Activated naive CD4-positive, alpha-beta T cell treated with Interleukin-2 at 50 U/mL for 16 hours (primary cell): ENCODE measurements at places on chromosomes 2 and 18.

GRCh38 chr18:55106466-55106865 is 147.2 kb upstream of the CCDC68 start:
- DNase-seq: no peak

DNA sequence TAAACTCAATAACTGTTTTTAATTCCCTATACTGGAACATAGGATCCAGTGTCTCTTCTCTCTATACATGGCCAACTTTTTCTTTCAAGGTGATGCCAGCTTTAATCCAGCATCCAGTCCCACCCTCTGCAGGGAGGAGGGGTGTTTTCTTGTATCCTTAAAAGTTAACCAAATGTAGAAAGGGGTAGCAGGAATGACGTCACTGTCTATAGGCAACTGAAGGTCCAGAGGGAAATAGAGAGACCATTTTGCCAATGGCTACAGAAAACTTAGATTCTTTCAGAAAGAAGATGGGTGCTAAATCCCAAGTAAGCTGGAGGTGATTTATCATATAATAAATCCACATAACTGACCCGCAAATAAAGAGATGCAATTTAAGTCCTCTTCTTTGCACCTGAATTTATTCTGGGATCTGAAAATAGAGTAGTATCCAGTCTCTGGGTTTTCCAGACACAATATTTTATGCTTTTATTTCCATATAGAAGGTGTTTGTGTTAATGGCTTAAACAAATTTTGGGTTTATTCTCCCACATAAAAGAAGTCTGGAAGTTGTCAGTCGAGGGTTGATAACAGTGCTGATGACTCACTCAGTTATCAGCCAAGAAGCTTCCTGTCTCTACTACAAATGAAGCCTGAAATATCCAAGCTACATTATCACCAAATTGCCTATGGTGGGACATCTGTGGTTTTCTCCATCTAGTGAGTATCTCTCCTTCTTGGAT is 5.7 kb upstream of the DNER start:
- no peak for DNase-seq

- DNase-seq: no peak
These were observed 59.4 kb upstream of the RAPH1 start for GRCh38 chr2:203594541-203594940.

- DNase-seq: no peak
These were observed 187.4 kb downstream of the PHLPP1 start for GRCh38 chr18:62902776-62903175.

DNA sequence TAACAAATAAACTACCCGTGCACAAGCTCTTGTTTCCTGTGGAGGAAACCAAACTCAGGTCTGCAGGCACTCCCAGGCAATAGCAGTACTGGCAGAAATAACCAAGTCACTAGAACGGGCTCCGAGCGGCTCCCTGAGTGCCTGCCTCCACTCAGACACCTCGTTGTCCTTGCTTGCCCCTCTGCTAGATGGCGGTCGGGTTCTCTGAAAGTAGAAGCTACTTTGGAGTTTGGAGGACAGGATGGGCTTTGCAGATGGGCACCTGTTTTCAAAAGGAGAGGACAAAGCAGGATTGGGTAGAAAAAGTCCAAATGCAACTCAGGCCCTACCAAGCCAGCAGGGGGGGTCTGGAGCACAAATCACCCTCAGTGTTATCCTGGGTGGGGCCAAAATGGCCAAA is 136.4 kb downstream of the LRRC30 start:
- DNase-seq: no peak

- DNase-seq: no peak
These were observed 70.6 kb downstream of the TSN start for GRCh38 chr2:121826036-121826435.

GRCh38 chr18:36333414-36333813 is 35.9 kb downstream of the FHOD3 start:
- DNase-seq: no peak

- DNase-seq: no peak
These were observed 5.5 kb upstream of the ID2 start for GRCh38 chr2:8676191-8676920.

DNA sequence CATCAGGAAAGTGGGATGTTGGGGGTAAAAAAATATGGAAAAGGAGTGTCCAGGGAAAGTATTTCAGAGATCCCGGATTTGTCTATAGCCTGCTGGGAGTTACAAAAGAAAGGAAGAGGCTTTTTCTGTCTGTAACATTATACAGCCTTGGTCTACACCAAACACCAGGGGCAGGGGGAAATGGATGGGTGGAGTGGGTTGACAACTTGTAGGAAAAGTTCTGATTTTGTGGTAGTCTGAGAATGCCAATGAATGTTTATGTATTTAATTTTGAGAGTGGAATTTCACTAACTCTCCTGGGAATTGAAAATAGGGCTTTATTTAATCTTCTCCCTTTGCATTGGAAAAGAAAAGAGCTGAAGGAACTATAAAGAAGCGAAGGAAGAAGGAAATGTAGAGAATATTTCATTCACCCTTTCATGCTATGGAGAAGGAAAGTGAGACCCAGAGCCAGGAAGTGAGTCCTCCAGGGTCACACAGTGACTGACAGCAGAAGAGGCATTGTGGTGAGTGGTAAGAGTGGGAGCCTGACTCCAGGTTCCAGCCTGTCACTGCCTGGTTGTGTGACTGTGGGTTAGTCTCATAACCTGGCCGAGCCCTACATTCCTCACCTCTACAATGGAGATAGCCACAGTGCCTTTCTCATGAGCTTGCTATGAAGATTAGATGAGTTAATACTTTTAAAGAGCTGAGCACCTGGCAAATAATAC is 346.3 kb upstream of the TNP1 start:
- DNase-seq: no peak

- DNase-seq: no peak
These were observed 91.5 kb upstream of the HS6ST1 start for GRCh38 chr2:128410035-128410757.

DNA sequence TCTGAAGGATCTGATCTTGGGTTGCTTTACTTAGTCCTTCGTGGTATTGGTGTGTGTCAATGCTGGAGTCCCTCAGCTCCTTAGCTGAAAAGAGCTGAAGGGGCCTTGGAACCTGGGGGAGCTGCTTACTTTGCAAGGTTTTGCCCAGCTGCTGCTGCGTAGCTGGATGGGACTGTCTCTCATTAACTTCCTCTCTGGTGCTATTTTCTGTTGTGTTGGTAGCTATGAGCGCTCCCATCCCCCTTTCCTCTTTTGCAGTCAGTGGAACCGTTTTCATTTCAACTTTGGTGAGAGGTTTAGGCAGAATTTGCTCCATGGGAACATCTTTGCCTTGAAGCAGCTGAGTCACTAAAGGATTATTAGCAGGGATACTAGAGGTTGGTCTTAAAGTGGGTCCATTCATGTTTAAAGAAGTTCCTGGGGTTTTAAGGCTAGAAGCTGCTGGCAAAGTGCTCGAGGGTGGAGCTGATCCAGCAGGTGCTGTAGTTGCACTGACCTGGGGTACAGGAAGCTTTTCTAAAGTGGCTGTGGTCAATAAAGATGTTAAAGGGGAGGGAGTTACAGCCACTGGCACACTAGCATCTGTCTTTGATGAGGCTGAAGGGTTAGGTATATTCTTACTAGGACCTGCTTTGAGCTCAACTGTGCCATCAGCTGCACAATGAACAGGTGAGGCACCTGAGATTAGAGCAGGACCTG is 69.9 kb upstream of the DTNB start:
- no peak for DNase-seq

- DNase-seq: no peak
These were observed 80.3 kb upstream of the TAF1B start for GRCh38 chr2:9762941-9763340.

DNA sequence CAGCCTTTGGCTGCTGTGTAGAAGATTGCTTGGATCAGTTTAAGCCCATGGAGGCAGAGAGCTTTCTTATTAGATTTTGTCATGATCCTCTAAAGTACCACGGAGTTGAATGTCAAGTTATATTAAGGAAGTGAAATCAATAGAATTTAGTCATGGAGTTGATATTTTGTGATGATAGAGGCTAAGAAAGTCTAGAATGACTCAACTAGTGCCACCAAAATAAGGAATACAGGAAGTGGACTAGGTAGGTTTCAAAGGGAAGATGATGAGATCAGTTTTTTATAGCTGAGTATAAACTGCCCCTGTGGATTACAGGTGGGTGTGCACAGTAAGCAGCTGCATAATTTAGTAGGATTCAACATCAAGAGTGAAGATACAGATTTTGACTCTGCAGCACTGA is 25.2 kb downstream of the FBXO36 start:
- no peak for DNase-seq

DNA sequence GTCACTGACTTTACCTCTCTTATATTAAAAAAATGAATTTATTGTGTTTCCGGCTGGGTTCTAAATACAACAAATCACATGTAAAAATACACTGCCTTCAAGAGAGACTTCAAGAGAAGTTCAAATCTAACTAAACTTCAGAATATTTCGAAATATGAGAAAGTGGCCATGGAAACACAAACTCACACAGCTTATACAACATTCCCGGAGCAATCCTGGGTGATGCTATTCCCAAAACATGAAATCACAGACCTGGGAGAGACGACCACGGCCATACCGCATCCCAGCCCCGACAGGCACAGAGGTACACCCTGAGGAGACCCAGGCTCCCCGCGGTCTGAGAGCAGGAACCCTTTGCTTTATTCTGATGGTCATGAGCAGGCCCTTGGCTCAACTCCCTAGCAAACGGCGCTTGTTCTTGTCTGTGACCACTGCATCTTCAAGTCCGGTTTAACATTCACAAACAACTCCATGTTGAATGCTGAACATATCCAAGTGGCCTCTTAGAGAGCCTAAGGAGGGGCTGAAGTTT is 185.4 kb upstream of the REV1 start:
- DNase-seq: no peak

DNA sequence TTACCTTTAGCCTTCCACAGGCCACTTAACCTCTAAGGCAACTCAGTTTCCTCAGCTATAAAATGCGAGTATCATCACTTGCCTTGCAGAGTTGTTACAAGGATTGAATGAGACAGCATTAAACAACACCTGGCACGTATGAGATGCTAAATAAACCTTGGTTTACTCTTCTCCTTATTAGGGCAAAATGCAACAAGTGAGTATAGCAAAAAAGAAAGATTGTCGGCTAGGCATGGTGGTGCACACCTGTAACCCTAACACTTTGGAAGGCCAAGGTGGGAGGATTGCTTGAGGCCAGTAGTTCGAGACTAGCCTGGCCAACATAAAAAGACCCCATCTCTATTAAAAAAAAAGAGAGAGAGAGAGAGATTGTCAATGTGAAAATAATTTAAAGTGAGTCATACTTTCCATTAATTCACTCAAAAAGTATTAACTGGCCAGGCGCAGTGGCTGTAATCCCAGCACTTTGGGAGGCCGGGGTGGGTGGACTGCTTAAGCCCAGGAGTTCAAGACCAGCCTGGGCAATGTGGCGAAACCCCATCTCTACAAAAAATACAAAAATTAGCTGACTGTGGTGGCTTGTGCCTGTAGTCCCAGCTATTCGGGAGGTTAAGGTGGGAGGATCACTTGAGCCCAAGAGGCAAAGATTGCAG is 8.0 kb downstream of the ATAD2B start:
- DNase-seq: no peak

DNA sequence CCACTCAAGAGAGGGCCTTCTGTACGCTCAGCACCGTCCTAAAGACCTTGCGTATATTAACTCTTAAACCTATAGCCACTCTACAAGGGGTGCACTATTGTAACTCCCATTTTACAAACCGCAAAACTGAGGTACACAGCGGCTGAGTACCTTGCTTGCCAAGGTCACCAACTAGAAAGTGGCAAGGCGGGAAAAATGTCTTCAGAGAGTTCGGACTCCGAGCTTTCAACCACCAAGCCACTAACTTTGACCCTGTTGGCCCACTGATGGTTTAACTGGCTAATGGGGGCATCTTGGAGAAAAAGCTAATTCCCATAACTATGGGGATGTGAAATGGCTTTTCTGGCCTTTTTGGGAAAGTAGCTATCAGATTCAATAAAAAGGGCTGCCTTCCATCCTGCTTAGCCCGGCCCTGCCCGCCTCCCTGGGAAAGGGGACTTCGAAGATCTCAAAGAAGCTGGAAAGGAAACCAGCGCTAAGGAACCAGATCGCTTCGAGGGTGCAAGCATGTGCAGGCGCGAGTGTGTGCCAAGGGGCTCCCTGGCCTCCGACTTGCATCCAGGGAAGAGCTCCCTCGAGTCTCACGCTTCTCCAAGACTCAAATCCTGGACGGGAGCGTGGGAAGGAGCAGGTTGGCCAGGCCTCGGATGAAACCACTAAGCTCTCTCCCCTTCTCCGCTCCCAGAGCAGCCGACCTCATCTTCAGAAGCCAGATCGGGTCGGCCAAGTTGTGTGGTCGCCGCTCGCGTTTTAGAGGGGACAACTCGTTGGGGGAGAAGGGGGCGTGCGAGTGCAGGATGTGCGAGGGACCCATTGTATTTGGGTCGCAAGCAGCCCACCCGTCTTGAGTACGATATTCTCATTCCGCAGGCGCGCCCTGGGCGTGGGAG is 2.2 kb upstream of the SP5 start:
- DNase-seq: no peak

DNA sequence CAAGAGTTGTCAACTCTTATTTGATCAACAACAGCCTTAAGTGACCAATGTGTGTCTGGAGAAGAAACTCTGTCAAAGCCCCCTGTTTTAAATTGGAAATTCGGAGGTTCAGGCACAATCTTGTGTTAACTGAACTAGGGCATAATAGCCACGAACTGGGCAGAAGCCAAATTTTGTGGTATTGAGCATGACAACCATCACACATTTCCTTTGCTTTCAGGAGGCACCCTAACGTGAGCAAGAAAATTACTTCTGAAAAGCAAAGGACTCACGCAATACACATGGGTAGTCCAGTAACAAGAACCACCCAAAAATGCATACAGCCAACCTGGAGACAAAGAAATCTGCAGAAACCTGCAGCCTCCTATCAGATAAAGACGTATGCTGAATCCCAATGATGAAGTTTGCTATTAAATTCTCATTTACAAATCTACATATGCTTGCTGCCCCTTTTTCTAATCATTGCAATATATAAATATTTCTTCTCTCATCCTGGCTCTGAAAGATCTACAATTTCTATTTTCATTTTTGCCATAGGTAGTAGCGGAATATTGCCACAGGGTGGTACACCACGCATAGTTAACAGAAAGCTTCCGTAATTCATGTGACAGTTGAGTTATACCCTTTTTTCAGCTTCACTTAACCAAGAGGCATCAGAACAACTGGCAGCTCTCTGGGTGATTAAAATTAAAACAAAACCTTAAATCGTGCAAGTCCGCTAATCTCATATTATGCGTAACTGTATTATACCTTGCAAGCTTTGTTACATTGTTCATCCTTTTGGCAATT is 495.8 kb downstream of the NRXN1 start:
- no peak for DNase-seq
